ENCODE measurements at places on chromosomes 1 and 21. TPM values are rescaled to one million over a fixed set of nuclear protein-coding genes. Genes with fewer than 3 reads are reported as not detected.
A peak's percentile ranks its signal among the peaks of the same experiment; 100 is the strongest.

GRCh38 chr21:30194701-30195299, 21.1 kb downstream of the CLDN8 start:
- no peak for DNase-seq

DNA sequence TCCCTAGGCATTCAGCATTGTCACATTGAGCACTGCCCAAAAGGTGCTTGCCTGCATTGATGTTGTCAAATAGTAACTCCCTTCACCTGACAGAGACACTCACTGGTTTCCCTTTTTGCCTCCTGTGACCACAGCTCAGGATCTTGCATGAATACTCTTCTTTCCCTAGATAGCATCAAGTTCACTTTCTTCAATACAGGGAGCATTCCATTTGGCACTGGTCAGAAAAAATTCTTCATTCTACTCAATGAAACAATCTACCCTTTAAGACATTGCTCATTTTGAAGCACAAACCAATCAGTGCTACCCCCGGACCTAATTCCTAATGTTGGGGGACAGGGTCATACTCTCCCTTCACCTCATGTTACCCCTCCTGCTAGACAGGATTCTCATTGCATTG, 319.0 kb upstream of the SNX7 start:
- no peak for DNase-seq

CASQ1 gene
- total RNA-seq = not detected

GRCh38 chr1:208510192-208510952, 266.2 kb upstream of the PLXNA2 start:
- no peak for DNase-seq

DNA sequence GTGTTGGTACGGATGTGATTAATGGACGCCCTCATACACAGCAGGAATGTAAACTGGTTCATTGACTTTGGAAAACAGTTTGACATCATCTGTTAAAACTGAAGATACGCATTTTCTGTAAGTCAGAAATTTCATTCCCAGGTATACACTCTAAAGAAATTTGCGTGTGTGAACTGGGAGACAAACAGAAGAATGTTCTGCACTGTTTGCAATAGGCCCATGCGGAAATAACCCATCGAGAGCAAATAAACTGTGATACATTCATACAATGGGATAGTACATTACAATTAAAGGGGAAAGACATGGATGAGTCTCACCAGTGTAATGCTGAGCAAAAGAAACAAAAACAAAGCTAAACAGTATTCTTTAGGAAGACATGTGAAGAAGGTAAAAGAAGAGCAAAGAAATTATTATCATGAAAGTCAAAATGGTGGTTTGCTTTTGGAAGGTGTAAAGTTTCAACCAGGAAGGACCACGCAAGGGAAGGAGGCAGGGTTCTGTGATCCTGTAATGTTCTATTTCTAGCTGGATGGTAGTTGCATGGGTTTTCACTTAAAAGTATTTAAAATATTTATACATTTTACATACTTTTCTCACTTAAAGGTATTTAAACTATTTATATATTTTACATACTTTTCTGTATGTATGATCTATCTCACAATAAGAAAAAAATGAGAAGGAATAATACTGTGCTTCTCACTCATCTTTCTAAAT, 30.3 kb downstream of the INTS7 start:
- DNase-seq = no peak

GRCh38 chr1:35220976-35221375, 28.0 kb upstream of the SFPQ start:
- DNase-seq = peak; percentile 18

DNA sequence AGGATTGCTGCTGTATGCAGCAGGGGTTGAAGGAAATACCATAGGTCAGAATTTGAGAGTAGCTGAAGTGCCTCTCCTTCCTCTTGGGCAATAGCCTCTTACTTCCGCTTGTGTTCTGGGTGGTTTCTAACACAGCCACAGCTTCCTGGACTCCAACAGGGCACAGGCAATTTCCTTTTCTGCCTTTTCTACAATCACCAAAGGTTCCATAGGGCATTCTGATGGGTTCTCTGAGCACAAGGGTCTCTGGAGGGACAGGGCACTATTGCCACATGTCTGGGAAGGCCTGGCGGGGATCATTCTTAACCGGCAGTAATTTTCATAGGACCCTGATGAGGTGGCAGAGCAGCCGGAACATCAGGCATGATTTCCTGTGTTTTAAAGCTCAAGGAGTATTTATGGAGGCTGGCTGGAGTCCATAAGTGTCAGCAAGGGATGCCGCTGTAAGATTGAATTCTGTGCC, 5.5 kb upstream of the AGTRAP start:
- DNase-seq = peak; percentile 76

DNA sequence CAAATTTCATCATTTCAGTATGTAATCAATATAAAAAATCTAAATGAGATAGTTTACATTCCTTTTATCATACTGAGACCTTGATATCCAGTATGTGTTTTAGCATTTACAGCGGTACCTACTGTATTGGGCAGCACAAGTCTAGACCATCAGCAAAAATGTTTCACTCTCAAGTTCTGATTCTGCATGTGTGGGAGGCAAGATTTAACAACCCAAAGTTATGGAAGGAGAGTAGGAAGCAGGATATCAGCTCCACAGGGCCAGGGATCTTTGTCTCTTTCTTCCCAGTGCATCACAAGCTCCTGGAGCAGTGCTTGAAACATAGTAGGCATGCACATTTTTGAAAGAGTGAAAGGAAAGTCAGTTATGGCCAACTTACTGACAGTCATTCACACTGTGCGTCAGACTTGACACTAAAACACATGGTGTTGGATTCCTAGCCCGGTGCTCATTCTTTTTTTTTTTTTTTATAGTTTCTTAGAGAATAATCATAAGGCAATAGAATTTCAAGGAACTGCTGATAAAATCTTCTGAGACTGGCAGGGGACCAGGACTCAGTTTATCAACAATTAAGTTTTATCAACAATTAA, 6.1 kb downstream of the TENT5C start:
- DNase-seq = no peak

GRCh38 chr1:113042285-113043143, 30.5 kb upstream of the LRIG2 start:
- peak; percentile 65 for DNase-seq

DNA sequence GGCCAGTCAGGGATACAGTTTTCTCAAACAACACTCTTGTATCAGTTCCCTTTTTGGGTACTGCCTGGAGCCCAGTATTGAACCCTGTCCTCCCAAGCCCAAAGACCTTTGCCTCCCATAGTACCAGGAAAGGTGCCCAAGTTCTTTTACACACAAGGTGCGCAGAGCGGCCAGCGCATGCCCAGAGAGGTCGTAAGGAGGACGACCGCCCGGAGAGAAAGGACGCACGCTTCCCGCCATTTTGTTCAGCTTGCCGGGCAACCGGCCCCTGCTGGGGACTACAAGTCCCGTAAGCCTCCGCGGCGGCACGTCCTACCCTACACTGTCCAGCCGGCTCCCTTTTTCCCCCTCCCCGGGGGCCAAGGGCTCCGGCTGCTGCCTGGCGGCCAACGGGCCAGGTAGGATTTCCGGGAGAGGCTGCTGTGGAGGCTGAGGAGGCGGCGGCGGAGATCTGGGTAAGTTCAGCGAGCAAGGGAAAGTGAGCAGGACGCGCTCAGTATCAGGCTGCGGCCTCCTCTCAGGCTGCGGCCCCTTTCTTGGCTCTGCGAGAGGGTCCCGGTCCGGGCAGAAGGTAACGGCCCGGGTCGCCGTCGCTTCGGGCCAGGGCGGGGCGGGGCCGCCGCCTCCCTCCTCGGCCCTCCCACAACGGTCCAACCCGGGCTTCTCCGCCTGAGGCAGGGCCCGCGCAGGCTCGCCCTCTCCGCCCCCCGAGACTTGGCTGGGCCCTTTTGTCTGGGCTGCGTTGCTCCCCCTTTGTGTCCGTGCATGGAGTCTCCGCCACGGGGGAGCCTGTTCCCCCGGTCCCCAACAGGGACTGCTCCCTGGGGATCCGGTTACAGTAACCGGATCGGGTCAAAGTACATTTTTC, at the start of gene PHACTR4:
TSS of gene PHACTR4 (plus strand) at position 370 of the 868 bp plus-strand sequence. CDS start 37,708 bp downstream, outside the sequence.
- DNase-seq = peak; percentile 85

DNA sequence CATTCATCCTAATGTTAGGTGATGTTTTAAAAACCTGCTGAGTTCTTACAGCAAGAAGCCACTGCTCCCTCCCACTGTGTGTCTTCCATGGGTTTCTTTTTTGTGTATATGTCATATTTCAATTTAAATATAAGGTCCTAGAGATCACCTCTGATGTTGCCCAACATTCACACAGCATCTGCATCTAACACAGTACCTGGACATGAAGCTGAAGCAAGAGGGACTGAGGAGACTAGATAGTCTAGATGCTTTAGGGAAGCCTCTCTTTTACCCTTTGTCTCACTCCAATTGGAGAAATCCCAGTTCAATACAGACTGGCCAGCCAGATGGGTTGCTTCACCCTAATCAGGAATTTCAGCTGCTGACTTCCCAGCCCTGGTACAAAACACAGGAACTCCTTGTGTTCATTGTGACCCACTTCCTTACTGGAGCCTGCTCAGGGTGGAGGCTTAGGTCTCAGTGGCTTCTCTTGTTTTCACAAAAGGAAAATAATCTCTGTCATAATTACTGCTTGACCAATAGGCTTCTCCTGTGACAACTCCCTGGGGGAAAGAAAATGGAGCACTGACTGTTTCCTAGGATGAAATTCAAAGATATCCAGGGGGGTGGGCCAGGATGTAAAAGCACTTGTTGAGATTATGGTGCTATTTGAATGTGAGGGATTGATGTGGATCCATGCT, 17.3 kb downstream of the BTG2 start:
- DNase-seq = no peak

GRCh38 chr1:160124705-160125478, 9.3 kb downstream of the ATP1A2 start:
- no peak for DNase-seq

DNA sequence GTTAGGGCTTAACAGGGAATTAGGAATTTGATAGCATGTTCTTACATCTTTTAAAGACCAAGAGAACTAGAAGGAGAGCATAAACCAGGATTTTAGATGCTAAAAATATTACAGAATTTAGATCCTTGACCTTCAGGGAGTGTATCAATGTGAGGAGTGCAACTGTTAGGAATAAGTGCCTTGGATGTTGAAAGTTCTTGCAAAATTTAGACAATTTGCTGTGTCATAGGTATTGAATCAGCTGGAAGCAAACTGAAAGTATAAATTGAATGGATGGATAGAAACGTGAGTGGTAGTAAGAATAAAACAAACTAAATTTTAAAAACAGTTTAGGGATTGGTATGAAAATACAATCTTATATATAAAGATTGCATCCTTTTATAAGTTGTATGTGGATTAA, 27.7 kb downstream of the PPP1R12B start:
- no peak for DNase-seq

DTL gene
- total RNA-seq = 0.37 TPM

DNA sequence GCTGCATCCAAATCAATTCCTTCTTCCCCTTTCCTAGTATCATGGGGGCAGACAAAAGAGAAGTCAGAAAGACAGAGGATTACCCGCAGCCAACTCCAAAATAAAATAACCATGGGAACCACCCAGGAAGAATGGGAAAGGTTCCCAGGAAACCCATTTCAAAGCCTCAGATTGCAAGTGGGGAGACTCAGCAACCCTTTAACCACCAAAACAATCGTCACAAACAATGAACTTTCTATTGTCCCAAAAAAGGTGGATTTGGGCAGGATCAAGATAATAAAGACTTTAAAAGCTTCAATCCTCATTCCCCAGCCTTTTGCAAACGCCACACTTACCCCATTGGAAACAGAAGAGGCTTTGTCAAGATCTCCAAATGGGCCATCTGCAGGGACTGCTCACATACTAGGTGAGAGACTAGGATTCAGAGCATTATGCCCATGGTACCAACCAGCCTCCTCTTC, 5.1 kb downstream of the TIAM1 start:
- DNase-seq = no peak

RGS4 gene
- not detected for total RNA-seq

- DNase-seq = peak; percentile 85
These were observed 3.9 kb upstream of the DENND2D start for GRCh38 chr1:111204201-111204982.

GRCh38 chr1:236147068-236147467, 4.7 kb downstream of the GPR137B start:
- no peak for DNase-seq

ATP13A2 gene
- 41.6 TPM for total RNA-seq

DNA sequence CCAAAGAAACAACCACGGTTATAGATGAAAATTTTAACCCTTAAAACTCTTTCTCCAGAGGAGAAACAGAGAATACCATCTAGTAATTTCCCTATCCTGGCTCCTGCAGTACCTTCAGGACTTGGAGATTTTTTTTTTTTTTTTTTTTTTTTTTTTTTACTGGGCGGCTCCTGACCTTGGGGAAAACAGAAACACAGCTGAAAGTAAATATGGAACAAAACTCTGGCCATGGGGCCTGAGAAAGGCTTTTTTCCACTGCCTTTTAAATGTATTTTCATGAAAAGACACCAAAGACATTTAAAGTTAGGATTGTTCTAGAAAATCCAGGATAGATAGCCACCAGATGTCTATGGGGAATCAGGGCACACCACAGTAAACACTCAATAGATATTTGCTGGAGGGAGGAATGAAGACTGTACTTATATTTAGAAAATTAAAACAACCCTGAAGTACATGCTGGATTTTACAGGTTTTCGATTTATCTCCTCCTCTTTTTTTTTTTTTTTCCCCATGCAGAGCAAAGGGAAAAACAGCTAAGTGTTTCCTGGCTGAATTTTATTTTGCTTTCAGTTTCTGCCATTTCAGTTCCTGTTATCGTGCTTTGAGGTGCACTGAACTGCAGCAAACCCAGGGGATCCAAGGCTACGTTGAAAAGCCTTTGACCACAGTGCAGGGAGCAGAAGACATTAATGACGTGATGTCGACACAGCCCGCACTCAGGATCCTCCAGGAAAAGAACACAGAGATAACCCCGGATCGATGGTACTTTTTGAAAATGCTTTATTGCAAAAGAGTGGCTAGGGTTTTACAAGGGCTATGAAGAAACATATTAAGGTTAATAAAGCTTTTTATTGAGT, 35.7 kb upstream of the CNN3 start:
- DNase-seq = peak; percentile 76

DNA sequence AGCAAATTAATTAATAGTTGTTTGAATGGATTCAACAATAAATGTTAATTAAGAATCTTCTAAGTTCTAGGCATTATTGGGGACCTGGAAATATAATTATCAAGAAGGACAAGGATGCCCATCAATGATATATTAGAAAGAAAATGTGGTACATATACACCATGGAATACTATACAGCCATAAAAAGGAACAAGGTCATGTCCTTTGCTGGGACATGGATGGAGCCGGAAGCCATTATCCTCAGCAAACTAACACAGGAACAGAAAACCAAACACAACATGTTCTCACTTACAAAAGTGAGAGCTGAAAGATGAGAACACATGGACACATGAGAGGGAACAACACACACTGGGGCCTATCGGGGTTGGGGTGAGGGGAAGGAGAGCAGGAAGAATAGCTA, 141.4 kb upstream of the JUN start:
- DNase-seq = no peak

GRCh38 chr1:2483970-2484369, 7.9 kb downstream of the PLCH2 start:
- DNase-seq = no peak

GRCh38 chr1:182869241-182869666, 30.1 kb downstream of the DHX9 start:
- peak; percentile 19 for DNase-seq

Data from B cell (primary cell).